Stimulated activated CD4-positive, alpha-beta T cell treated with anti-CD3 and anti-CD28 coated beads, Interleukin-1b, Interleukin-23, amount 100 ng/mL, for 4 hours (primary cell): ENCODE measurements at places on chromosomes 1 and 21.

- DNase-seq = no peak
Measured at GRCh38 chr1:84069236-84069845, 70.4 kb upstream of the TTLL7 start.

- no peak for DNase-seq
Measured at GRCh38 chr1:118118469-118118868, 66.6 kb downstream of the SPAG17 start.

DNA sequence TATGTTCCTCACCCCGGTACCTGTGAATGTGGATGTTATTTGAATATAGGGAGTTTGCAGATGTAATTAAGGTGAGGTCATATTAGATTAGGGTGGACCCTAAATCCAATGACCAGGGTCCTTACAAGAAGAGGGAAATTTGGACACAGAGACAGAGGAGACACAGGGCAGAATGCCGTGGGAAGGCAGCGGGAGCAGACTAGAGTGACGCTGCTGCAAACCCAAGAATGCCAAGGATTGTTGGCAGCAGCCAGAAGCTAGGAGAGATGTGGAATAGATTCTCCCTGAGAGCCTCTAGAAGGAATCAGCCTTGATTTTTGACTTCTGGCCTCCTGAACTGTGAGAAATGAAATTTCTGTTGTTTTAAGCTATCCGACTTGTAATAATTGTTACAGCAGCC is 53.6 kb downstream of the SPATA46 start:
- no peak for DNase-seq

GRCh38 chr1:169741666-169742394 is 8.0 kb upstream of the SELE start:
- DNase-seq = no peak

DNA sequence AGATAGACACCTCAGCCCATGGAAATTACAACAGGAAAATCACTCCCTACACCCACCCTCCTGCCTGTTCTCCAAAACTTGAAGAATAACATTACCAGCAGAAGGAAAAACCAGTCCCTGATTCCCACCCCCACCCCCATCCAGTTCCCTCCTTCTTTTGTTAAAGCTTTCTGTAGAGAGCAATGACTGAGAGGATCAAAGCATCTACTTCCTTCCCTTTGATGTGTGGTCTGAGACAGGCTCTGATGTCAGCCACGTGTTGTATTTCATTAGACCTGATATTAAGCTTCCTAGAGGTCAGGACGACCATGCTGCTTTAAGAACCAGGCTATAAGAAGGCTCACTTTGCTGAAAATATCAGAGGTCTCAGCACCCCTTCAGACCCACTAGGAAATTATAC is 73.9 kb upstream of the HAO2 start:
- DNase-seq = no peak

- DNase-seq = no peak
Measured at GRCh38 chr1:175470078-175470477, 273.3 kb downstream of the TNR start.

DNA sequence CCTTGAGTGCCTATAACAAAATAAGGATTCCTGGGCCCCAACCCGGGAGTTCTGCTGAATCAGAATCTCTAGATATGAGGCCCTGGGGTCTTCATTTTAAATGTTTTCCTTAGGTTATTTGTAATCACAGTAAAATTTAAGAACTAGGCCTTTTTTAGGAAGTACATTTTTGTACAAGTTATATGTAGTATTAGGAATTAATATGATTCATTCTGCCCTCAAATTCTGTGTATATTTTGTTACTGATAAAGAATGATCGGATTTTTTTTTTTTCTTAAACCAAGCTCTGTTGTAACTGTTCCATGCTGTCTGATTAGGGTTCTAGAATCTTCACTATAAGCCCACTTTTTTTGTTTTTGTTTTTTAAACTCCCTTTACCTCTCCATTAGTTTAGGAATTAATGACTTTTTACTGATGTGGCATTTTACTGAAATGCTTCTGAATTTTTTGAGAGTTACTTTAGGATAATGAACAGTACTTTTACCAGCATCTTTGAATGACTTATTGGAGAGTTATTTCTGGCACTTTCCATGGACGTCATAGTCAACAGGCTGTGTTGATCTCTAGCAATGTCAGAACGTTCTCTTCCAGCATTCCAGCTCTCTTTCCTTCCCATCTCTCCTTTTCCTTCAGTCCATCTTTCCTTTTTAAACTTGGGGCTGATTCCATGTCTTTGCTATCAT is 48.3 kb downstream of the CLIC4 start:
- DNase-seq = no peak

GRCh38 chr1:87600854-87601253 is 272.2 kb downstream of the LMO4 start:
- DNase-seq = no peak

- DNase-seq = no peak
Measured at GRCh38 chr1:85582687-85583591, 2.4 kb downstream of the CCN1 start.

- DNase-seq = no peak
Measured at GRCh38 chr1:240237305-240237721, 145.6 kb downstream of the FMN2 start.

GRCh38 chr21:26041431-26042180 is 129.0 kb downstream of the APP start:
- no peak for DNase-seq

GRCh38 chr21:31752352-31752751 is 20.4 kb upstream of the SCAF4 start:
- no peak for DNase-seq

DNA sequence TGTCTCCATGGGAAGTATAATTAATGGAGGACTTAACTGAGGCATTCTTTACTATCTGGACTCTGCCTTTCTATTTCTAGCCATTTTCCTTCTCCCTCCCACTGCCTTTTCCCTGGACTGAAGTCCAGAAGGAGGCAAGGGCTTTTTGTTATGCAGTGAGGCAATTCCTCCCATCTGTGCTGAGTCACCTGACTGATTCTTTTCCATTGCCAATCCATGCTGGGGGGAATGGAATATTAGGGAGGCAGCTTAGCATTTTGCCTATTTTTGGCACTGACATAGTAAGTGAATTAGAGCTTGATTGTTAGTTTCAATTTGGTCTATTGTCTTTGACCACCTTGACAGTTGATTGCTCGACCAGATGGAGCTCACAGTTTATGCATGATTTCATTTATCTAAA is 1000.6 kb upstream of the PRMT6 start:
- DNase-seq = no peak
